Activated T-cell treated with anti-CD3 and anti-CD28 coated beads for 4 hours (primary cell): ENCODE measurements at places on chromosomes 7 and 10.

- DNase-seq, result no peak
These were observed 42.7 kb downstream of the PRR15 start for GRCh38 chr7:29606287-29606721.

- DNase-seq, result no peak
These were observed 13.0 kb downstream of the ADCYAP1R1 start for GRCh38 chr7:31065021-31065593.

DNA sequence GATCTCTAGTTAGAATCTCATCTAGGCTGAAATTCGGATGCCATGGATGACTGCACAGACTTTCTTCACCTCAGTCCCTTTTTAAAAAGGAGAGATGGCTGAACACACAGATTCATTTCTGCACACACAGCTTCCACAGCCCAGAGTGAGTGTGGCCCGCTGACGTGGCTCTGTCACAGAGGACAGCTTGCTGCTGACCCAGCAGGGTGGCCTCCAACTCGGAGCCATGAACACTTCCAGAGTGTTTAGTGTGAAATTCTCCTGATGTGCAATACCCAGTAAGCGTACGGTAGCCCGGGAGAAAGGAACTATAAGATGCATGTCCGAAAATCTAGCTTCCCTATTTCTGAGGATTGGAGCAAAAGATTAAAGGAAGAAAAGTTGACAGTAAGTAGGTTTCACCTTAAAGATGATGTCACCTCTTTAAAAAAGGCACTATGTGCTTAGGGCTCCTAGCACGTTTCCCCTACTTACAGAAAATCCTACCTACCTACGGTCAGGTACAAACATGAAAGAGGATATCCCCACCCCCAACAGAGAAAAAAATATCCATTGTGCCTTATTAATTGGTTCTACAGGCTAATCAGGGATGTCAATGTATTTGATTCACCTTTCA, 162.2 kb downstream of the RAPGEF5 start:
- DNase-seq, result no peak

- DNase-seq, result no peak
These were observed 399 bp downstream of the FHIP2A start for GRCh38 chr10:114821915-114822443.

GRCh38 chr7:88075216-88075615, 141.2 kb downstream of the ADAM22 start:
- no peak for DNase-seq

GRCh38 chr10:11058965-11059364, 41.3 kb downstream of the CELF2 start:
- no peak for DNase-seq

DNA sequence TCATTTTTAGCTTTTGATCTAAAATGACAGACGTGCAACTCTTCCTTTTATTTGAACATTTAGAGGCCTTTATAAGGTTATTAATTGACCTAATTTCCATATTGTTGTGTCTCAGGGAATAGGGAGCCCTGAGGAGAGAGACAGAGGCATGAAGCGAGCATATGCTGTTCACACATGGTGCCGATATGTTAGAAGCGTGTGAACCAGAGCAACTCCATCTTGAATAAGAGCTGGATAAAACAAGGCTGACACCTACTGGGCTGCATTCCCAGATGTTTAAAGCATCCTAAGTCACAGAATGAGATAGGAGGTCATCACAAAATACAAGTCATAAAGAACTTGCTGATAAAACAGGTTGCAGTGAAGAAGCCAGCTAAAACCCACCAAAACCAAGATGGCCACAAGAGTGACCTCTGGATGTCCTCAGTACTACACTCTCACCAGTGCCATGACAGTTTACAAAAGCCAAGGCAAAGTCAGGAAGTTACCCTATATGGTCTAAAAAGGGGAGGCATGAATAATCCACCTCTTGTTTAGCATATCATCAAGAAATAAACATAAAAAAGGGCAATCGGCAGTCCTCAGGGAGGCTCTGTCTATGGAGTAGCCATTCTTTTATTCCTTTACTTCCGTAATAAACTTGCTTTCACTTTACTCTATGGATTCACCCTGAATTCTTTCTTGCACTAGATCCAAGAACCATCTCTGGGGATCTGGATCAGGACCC, 80.1 kb downstream of the SEC61G start:
- DNase-seq, result no peak

DNA sequence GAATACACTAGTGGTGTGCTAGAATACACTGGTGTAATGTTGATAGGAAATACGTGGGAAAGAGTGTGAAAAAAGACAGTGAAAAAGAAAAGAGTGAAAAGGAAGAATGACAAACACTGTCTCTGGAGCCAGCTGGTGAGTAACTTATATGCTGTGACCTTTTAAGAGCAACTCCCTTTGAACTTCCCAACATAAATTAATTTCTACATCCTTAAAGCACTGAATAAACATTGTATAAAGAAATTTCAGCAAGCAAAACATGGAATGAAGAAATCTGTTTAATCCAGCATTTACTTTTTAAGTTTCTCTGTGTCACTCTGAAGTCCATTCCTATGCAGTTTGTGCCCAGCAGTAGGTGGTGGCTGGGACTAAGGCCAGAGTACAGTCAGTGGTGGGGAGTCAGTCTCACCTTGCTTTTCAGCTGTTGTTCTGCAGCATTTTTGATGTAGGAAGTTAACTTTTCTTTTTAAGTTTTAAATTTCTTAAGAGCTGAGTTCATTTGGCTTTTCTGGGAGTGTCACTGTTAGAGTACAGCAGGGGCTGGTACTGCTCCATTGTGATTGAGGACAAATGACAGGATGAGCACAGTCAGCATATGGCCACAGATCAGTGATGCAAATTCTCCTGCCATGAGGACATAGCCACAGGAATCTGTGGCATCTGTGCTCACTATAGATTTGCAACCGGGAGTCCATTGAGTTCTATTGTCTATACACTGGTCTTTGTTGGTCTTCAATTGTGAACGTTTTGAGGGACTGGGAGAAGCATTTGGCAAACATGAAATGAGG, 321.8 kb downstream of the ZNF248 start:
- DNase-seq, result no peak

DNA sequence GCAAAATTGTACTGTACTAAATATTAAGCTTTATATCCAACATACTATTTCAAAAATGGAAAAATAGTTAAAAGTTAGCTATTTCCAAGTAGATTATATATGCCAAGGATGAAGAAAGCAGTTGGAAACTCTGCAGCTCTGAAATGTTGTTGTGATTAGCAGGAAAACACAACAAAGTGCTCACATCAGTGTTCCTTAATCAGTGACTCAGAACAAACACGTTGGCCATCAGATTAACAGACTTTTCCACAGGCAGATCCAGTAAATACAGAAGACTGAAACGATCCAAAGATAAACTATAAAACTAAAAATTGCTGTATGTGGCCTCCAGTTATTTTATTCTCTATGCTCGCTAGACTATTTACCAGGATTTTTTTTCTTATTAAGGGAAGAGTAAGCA, 99.6 kb upstream of the SEMA3D start:
- DNase-seq, result no peak

GRCh38 chr7:81140252-81140651, 221.4 kb upstream of the SEMA3C start:
- DNase-seq, result no peak

DNA sequence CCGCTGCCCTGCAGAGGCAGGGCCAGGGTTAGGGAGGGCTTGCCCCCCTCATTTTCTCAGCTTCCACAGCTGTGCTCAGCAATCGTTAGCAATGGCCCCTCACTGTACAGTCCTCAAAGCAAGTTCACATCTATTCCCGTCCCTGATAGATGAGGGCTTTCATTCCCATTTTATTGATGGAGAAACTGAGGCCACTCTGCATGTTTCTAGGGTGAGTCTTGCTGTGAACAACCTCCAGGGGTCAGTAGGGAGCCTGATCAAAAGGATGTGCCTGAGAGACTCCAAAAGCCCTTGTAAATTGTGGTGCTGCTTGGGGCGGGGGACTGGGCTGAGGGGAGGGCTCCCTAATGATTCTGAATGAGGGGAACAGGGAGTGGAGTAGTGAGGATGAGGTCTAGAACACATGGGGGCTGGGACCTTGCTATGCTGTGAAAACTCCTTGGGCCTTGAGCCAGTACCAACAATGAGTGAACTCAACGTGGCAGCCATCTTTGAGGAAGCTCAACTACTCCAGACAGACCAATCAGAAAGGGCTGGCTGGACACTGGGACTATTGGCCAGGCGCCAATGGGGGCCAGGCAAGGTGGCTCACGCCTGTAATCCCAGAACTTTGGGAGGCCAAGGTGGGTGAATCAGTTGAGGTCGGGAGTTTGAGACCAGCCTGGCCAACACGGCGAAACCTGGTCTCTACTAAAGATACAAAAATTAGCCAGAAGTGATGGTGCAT, 6.7 kb upstream of the GRIFIN start:
- no peak for DNase-seq

- DNase-seq, result no peak
These were observed 15.3 kb downstream of the GPER1 start for GRCh38 chr7:1103009-1103788.

GRCh38 chr7:46317256-46317655, 396.2 kb upstream of the IGFBP3 start:
- no peak for DNase-seq

GRCh38 chr7:43656997-43657396, 72.3 kb downstream of the COA1 start:
- DNase-seq, result no peak

- DNase-seq, result no peak
These were observed 80.7 kb downstream of the ZNF365 start for GRCh38 chr10:62454687-62455397.

DNA sequence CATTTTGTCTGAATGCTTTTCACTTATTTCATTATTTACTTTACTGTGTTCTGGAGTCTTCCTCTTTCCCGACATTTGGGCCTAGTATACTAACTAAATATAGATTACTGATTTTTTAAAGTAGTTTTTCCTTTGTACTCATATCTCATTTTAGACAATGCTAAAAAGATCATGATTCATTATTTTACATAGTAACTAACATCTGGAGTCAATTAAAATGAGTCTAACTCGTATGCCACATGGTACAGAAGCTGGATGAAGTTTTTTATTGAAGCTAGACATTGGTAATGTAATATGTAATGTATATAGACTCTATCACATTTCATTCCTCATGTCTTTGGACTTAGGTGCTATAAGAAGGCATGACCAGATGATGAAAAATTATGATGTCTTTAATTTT, 156.3 kb upstream of the HGF start:
- DNase-seq, result no peak

GRCh38 chr7:89780291-89780690, 374.0 kb upstream of the STEAP1 start:
- DNase-seq, result no peak

DNA sequence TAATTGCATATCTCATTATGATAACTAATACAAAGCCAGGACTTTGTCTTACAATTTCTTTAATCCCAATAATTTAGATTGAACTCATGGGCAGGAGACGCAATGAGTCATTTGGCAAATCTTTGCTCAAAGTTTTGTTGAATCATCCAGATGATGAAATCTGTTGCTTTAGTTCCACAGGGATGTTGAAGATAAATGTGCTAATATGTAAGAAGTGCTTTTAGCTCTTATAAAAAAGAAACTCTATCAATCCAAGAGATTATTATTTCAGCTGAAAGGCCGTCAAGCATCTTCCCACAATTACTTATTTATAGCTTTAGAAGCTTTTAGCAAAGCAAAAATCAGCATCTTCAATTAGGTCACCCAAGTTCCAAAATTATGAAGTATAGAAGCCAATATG, 36.8 kb upstream of the ANK3 start:
- DNase-seq, result no peak
